ENCODE measurements at places on chromosomes 13 and 19.

DNA sequence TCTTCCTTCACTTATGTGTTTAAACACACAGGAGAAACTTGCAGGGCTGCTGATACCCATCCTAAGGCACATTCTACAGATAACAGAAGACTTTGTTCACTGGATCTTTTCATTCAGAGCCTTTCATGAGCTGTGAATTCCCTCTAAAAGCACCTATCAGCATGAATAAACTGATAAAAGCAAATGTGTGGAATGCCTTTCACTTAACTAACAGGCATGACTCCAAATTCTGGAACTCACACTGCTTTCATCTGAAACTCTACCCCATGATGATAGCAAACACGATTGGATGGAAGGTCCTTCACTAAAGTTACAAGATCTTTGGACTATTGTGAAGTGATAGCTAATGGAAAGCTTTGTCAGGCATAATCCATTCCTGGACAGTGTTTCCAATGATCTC is 457.3 kb downstream of the EFNB2 start:
- DNase-seq = no peak

GRCh38 chr13:20815464-20815863 is 41.7 kb upstream of the EEF1AKMT1 start:
- no peak for DNase-seq

DNA sequence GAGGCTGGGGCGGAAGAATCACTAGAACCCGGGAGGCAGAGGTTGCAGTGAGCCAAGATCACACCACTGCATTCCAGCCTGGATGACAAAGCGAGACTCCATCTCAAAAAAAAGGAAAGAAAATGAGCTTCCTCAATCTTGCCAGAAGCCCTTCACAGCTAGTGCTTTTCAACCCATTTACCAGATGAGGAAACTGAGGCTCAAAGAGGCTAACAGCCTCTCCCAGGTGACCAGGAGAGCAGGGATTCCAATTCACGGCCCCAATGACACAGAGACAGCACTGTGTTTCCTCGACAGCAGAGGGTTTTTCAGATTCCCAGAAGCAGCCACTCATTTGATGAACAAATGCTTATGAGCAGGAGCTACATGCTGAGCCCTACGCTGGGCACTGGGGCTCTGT is 3.2 kb downstream of the UPK1A start:
- DNase-seq = no peak

- DNase-seq = no peak
These were observed at the start of gene WDR88 for GRCh38 chr19:33132021-33132420. WDR88 (plus strand) TSS chr19:33132114; CDS start chr19:33132170, 56 bp downstream.

DNA sequence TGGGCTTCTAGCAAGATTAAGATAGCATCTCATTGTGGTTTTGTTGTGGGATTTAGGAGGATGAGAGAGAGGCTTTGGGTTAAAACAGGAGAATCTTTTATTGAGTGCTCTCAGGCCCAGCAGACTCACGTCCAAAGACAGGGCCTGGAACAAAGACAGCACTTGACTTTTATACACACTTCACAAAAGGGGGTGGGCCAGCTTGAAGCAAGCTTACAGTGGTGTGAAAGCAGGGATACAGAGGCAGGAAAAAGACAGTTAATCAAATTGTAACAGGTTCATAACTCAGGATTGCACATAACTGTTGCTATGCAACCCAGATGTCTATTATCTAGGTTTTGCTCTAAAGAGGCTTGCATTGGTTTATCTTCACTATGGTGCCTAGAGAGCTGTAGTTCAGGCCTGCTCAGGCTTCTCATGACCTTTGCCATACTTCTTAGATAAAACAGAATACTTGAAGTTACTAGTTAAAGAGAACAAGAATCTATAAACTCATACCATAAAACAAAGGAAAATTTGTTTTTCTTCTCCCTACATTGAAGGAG is 42.2 kb upstream of the CEACAM21 start:
- no peak for DNase-seq

- DNase-seq = no peak
These were observed 51.5 kb upstream of the ZNF728 start for GRCh38 chr19:23054456-23054855.

- no peak for DNase-seq
These were observed 1266.2 kb downstream of the SLITRK5 start for GRCh38 chr13:88937384-88937783.

DNA sequence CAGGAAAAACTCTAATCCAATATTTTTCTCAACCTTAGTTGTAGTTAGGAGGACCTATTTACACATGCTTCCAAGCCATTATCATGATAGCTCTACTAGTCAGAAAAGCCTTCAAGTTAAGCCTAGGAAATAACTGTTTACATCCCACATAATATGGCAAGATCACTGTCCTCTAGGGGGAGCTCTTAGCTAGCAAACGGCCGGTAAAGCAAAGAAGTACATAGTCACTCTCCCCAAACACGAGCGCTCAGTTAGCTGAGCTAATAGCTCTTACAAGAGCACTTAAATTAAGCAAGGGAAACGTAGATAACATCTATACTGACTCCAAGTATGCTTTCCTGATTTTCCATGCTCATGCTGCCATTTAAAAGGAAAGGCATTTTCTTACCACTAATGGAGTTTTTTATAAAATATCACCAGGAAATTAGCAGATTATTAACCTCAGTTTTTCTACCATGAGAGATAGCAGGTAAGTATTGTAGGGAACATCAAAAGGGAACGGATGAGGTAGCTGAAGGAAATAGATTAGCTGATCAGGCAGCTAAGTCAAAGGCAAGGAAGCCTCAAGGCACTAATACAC is 100.6 kb upstream of the PABPC3 start:
- peak; percentile 63 for DNase-seq

GRCh38 chr13:73273745-73274144 is 214.9 kb downstream of the KLF5 start:
- no peak for DNase-seq

- DNase-seq = no peak
These were observed 18.0 kb upstream of the RFXAP start for GRCh38 chr13:36801035-36801434.

DNA sequence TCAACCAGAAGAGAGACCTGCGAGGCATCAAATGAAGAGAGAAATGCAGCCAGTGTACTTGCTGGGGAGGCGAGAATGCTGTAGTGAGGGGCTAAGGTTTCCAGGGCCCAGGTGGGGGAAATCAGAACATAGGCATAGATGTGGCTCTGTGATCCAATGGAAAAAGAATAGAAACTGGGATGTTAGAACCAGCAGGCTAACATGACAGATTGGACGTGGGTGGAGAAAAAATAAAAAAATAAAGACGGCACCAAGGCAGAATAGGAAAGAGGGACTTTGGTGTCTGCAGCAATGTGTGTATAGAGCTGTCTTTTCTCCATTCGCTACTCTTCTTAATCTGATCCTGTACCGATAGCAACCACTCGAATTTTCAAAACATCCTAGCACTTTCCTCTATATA is 381.0 kb upstream of the NBEA start:
- no peak for DNase-seq

GRCh38 chr13:57653229-57653989 is 21.9 kb downstream of the PCDH17 start:
- no peak for DNase-seq
